NCI-H460 (cell line): ENCODE measurements at places on chromosomes 1 and 21.

GRCh38 chr1:175600721-175601440, 142.5 kb downstream of the TNR start:
- no peak for DNase-seq

- DNase-seq, result no peak
Measured at GRCh38 chr1:114009393-114009792, 30.1 kb downstream of the OLFML3 start.

- no peak for DNase-seq
Measured at GRCh38 chr1:77319036-77319705, 37.4 kb downstream of the AK5 start.

- no peak for DNase-seq
Measured at GRCh38 chr21:36200081-36200561, 43.5 kb downstream of the DOP1B start.

- no peak for DNase-seq
Measured at GRCh38 chr1:54604572-54605370, 18.6 kb downstream of the FAM151A start.

DNA sequence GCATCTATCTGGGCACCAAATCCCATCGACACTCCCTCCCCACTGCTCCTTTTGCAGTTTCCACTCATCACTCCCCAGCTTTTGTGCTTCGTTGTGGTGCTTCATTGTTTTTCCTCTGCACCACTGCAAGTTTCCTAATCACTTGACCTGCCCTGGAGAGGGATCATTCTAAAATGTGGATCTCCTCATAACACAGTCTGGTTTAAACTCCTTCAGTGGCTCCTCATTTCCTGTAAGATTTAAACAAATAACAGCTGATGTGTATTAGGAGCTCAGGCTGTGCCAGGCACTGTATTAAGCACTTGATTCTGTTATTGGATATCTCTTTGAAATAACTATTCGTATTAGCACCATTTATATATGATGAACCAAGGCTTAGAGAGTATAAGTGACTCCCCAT, 51.3 kb downstream of the MAP10 start:
- no peak for DNase-seq

DNA sequence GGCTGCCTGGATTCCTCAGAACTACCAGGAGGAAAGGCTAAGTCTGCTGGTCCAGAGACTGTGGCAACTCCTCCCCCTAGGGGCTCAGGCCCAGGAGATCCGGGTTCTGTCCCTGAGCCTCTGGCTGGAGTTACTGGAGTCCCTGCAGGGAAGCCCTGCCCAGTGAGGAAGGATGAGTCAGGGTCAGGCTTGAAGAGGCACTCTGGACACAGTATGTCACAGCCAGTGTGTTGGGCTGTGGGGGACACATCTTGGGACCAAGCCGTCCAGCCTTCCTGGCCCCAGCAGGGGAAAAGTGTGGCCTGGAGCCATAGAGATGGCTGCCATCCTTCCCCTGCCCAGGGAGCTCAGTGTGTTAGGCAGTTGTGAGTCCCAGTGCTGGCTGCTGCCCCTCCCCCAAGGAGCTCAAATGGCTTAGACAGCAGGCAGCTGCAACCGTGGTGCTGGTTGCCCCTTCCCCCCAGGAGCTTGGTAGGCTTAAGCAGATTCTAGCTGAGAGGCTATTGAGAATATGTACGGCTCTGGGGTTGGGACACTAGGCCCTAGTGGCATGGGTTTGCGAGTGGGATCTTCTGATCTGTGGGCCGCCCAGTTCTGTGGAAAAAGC, 28.2 kb upstream of the RABGAP1L start:
- DNase-seq, result no peak

- DNase-seq, result no peak
Measured at GRCh38 chr1:186239171-186239570, 135.9 kb downstream of the TPR start.

- DNase-seq, result no peak
Measured at GRCh38 chr1:228794173-228794572, 58.9 kb downstream of the RHOU start.

GRCh38 chr1:112244131-112244530, 151.9 kb upstream of the CTTNBP2NL start:
- DNase-seq, result no peak

GRCh38 chr21:36257657-36258056, 62.3 kb upstream of the MORC3 start:
- DNase-seq, result no peak

DNA sequence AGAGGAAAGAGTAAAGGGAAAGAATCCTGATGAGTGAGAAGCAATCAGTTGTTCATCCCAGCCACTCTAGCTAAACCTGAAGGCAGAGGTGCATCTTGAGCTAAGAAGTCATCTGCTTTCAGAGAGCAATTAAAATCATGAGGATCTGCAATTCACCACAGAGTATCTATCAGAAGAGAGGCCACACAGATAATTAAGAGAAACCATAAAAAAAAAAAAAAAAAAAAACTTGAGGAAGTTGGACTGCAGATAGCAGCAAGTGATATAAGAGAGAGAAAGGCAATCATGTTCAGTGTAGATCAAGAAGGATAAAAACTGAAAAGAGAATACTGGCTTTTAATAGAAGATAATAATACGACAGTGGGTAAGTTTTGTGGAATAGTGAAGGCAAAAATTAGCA, 17.7 kb downstream of the FOXJ3 start:
- no peak for DNase-seq

GRCh38 chr1:6489799-6490180, 1.7 kb downstream of the PLEKHG5 start:
- peak; percentile 68 for DNase-seq

- DNase-seq, result no peak
Measured at GRCh38 chr21:34203851-34204420, 130.6 kb downstream of the MRPS6 start.
